CD4-positive, alpha-beta T cell treated with Interleukin-6 at 100 ng/mL for 8 hours (primary cell): ENCODE measurements at places on chromosomes 3 and 15.

GRCh38 chr3:130715616-130716015 is 31.0 kb downstream of the PIK3R4 start:
- no peak for DNase-seq

- DNase-seq: peak; percentile 48
Observed at GRCh38 chr3:40580494-40581091, 55.8 kb downstream of the ZNF621 start.

- no peak for DNase-seq
Observed at GRCh38 chr15:77497110-77497737, 76.5 kb downstream of the HMG20A start.

DNA sequence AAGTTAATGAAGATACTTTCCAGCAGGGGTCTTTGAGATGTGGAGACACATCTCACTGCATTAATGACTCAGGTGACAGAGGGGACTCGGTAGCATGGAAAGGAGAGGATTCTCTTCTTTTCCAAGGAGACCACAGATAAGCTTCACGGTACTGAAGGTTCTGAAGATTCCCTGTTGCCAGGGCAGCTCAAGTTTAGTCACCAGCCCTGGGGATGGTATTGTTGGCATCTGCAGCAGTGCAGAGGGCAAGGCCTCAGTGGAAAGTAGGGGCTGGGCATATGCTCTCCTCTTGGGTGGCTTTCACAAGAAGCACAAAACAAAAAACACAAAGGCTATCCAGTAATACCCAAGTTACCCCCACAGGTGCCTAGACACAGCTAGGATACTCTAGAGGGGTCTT is 38.0 kb upstream of the MRPL3 start:
- no peak for DNase-seq

- DNase-seq: no peak
Observed at GRCh38 chr3:101195951-101196713, 124.2 kb downstream of the IMPG2 start.

- no peak for DNase-seq
Observed at GRCh38 chr3:193894121-193894863, 241.7 kb upstream of the HES1 start.

DNA sequence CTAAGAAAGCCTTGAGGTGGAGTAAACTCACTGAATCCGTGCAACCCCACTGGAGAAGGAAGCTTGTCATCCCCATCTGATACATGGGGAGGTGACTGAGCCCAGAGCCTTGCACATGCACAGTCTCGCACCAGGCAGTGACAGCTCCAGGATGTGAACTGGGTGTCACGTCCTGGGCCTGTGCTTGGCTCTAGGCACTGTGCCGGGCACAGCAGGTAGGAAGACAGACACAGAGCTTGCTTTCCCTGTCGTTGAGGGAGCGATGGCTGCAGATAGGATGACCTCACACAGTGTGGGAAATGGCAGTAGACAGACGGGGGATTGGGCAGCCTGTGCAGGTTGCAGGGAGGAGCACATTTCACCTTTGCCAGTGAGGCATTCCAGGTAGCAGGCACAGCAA is 12.2 kb upstream of the ATP2B2 start:
- no peak for DNase-seq

GRCh38 chr3:58332575-58333188 is at the start of gene PXK:
PXK (plus strand) TSS chr3:58332892; CDS start chr3:58332989, 97 bp downstream.
- peak; percentile 66 for DNase-seq

- DNase-seq: no peak
Observed at GRCh38 chr15:73914145-73914544, 12.1 kb upstream of the LOXL1 start.

GRCh38 chr3:13507570-13508339 is 27.6 kb downstream of the HDAC11 start:
- no peak for DNase-seq

GRCh38 chr3:151226088-151226563 is 23.1 kb upstream of the GPR171 start:
- DNase-seq: no peak

DNA sequence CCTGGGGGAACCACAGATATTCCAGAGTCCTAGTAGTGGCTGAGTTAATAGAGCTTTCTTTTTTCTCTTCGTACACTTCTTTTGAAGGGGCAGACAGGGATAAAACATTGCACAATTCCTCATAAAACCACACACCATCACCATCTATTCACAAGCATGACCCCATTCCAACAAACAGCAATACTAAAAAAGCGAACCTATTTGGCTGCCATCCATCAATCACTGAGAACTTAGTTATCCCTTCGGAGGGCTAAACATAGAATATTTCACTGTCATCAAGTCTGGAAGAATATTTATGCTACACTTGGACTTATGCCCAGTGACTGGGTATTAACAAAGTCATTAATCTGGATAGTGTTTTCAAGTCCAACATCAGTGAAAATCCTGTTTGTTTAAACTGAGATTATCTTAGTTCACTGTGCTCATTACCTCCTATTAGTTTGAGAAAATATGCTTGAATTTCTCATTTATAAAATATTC is 80.3 kb upstream of the PRTG start:
- DNase-seq: no peak

- no peak for DNase-seq
Observed at GRCh38 chr3:127006781-127007436, 24.0 kb downstream of the PLXNA1 start.

- DNase-seq: no peak
Observed at GRCh38 chr3:113754494-113755159, 7.8 kb downstream of the ATP6V1A start.
